Glutamatergic neuron (in vitro differentiated cells): ENCODE measurements at places on chromosomes 4 and X. TPM values are rescaled to one million over a fixed set of nuclear protein-coding genes. Genes with fewer than 3 reads are reported as not detected.

Gene RAP1GDS1
- total RNA-seq, result 121 TPM

Gene NHS
- 9.1 TPM for total RNA-seq

Gene ZNF732
- total RNA-seq, result 1.3 TPM

Gene PRKG2
- 29.7 TPM for total RNA-seq

Gene DIPK2B
- not detected for total RNA-seq

Gene PAGE2B
- total RNA-seq, result not detected

Gene ASB5
- not detected for total RNA-seq

Gene WDR17
- 6.3 TPM for total RNA-seq

Gene DUSP9
- total RNA-seq, result 0.61 TPM

Gene MAGEA2B
- 10.6 TPM for total RNA-seq

Gene ANKRD37
- 4.6 TPM for total RNA-seq

Gene IBSP
- total RNA-seq, result not detected

Gene PSAPL1
- total RNA-seq, result not detected

Gene GAB1
- total RNA-seq, result 29.7 TPM

Gene HELQ
- total RNA-seq, result 11.7 TPM

Gene CT45A2
- total RNA-seq, result not detected

Gene BTK
- 1.1 TPM for total RNA-seq

Gene GRID2
- total RNA-seq, result 2.1 TPM

Gene BRS3
- not detected for total RNA-seq

Gene WDR44
- total RNA-seq, result 14.6 TPM

Gene SORCS2
- total RNA-seq, result 29.5 TPM

Gene TLR1
- not detected for total RNA-seq

Gene EMCN
- not detected for total RNA-seq

Gene SLC16A2
- 28.7 TPM for total RNA-seq

Gene MSX1
- 0.22 TPM for total RNA-seq

Gene SSX4B
- total RNA-seq, result 0.71 TPM

Gene CLDN34
- not detected for total RNA-seq

Gene SLITRK4
- 0.64 TPM for total RNA-seq

Gene ATP1B4
- total RNA-seq, result not detected

Gene AR
- total RNA-seq, result 0.56 TPM

Gene GAB3
- 9.6 TPM for total RNA-seq

Gene CCDC160
- 0.69 TPM for total RNA-seq

Gene NDNF
- 1.3 TPM for total RNA-seq
